Calu3 (cell line): ENCODE measurements at places on chromosomes 3 and 15. TPM values are rescaled to one million over a fixed set of nuclear protein-coding genes. Genes with fewer than 3 reads are reported as not detected.

DNA sequence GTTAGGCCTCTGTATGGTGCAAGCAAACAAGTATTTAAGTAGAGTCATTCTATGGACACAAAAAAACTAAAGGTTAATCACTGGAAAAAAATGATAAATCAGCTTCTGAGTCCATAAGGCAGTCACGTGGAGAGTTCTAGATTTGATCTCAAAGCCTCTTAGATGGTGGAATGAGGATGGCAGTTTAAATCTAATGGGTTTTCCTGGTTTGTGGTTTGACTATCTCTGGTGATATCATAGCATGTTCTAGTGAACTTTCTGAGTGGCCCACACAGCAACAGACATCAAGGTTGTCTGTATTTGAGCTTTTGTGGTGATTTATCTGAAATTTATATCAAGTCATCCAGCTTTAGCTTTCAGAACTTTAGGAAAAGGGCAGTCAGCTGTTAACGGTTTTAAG lies 52.4 kb downstream of the ILDR1 start:
- no peak overlapping the region for H3K27ac ChIP-seq
- DNase-seq, result no peak
- no peaks in the 10 kb centered on the region for H3K27me3 ChIP-seq

DNA sequence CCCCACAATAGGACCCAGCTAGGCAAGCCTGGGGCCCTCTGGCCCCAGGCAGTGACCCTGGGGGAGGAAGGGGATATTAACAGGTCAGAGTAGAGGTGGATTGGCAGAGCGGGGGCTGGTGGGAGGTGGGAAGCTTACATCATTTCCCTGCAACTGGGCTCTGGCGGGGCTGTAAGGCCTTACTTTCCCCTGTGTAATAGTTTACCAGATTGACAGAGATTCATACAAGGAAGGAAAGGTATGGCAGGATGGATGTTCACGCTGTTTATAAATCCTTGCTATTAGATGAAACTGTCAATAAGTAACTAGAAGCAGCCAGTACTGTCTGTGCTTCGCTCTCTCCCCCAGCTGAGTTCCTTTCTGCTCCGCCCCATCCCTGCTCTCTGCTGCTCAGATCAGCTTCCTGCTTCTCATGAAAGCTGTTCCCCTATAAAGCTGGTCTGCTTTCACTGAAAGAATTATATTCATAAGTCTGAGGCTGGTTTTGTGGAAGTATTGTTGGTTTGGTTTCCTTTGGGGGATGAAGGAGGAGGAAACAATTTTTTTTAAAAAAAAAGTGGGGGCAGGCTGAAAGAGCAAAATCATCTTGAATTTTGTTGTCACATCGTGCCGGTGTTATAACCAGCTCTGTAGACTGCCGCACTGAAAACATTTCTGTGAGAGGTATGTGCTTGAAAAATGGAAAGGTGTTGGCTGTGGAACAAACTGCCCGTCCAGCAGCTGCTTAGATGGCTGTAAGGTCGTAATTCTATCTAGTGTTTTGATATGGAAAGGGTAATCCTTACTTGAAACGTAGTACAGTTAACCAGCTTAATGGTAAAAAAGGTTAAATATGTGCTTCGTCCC lies 76.4 kb downstream of the BBX start:
- H3K4me1 ChIP-seq, result peaks cover 18% of the 10 kb centered on the region
- peak; percentile 35 for DNase-seq
- peak overlapping the region; percentile 69 for H3K4me3 ChIP-seq
- H3K36me3 ChIP-seq, result no peaks in the 10 kb centered on the region
- H3K27ac ChIP-seq, result peak overlapping the region; percentile 62

GRCh38 chr3:106552351-106553043 lies 683.7 kb upstream of the CBLB start:
- H3K4me3 ChIP-seq, result no peak overlapping the region
- H3K27me3 ChIP-seq, result no peaks in the 10 kb centered on the region
- no peaks in the 10 kb centered on the region for H3K36me3 ChIP-seq
- H3K27ac ChIP-seq, result no peak overlapping the region
- H3K4me1 ChIP-seq, result no peaks in the 10 kb centered on the region

DNA sequence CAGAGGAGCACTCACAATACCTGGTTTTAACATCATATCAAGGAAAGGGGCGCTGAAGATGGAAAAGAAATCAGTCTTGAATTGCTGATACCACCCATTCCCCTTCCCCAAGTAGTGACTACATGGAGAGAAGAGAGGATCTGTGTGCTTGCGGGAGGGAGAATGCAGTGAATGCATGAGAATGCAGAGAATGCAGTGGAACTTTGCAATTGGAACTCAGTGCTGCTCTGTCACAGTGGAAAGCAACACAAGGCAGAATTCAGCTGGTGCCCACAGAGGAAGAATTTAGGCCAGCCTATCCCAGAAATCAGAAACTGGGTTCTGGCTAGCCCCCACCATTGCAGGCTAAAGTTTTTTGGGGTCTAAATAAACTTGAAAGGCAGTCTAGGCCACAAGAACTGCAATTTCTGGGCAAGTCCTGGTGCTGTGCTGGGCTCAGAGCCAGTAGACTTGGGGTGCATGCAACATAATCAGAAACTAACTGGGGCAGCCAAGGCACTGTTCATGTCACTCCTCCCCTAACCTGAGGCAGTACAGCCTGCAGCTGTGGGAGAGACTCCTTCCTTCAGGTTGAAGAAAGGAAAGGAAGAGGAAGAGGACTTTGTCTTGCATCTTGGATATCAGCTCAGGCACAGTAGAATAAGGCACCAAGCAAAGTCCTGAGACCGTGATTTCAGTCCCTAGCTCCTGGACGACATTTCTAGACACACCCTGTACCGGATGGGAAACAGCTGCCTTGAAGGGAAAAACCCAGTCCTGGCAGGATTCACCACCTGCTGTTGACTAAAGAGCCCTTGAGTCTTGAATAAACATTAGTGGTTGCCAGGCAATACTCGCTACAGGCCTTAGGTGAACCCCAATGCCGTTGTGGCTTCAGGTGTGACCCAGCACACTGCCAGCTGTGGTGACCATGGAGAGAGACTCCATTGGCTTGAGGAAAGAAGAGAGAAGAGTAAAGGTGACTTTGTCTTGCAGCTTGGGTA lies 329.3 kb downstream of the TBL1XR1 start:
- DNase-seq, result peak; percentile 57
- peaks cover 3% of the 10 kb centered on the region for H3K36me3 ChIP-seq
- no peaks in the 10 kb centered on the region for H3K27me3 ChIP-seq
- H3K27ac ChIP-seq, result no peak overlapping the region
- peaks cover 18% of the 10 kb centered on the region for H3K4me1 ChIP-seq

DNA sequence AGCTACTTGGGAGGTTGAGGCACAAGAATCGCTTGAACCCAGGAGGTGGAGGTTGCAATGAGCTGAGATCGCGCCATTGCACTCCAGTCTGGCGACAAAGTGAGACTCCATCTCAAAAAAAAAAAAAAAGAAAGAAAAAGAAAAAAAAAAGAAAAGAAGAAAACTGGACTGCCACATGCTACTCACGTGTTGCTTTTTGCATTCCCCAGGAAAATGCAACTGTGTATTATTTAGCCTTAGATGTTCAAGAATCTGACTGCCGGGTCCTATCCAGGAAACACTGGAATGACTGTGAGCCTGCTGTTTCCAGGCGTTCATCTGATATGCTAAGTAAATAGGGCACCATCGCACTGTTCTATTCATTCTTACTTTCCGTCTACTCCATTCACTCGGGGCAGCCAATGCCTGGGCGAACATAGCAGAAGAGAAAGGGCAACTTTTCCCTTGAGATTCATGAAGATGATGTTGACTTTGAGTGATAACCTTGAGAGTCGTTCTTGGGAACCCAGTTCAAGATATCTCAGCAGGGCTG lies 21.4 kb downstream of the HRG start:
- H3K4me3 ChIP-seq, result no peak overlapping the region
- no peaks in the 10 kb centered on the region for H3K36me3 ChIP-seq
- no peak for DNase-seq

DNA sequence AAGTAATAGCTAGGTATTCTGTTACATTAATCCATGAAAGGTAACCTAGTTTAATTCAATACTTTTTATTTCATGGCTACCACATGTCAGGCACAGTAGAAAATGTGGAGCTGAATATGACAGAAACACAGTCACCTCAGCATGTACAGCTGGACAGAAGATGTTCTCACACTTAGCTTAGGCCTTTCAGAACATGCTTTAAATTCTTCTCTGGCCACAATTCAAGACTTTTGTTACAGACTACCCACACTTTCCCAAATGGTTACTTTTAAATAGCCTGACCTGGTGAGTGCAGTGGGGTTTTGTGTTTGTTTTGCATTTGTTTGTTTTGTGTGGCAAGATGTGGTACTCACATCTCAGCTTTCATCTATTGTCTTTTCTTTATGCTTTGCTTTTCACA lies 1079.5 kb downstream of the IGSF11 start:
- no peaks in the 10 kb centered on the region for H3K27me3 ChIP-seq
- H3K27ac ChIP-seq, result no peak overlapping the region
- no peak overlapping the region for H3K4me3 ChIP-seq
- H3K36me3 ChIP-seq, result no peaks in the 10 kb centered on the region
- DNase-seq, result no peak

DNA sequence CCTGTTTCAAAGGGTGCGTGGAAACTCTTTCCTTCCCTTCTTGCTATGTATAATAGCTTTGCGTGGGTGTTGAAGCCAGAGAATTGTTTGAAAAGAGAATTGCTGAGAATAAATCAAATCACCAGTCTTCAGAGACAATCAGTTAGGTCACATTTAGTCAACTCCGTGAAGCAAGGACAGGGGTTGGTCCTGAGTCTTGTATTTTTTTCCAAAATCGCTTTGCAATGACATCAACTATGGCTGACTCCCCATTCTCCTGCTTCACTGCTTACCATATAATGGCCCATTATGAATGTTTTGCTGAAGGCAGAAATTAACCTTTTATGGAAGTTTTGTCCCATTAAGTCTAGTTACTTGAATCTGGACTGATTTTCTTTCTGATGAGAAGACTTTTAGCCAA lies 852.8 kb downstream of the AGBL1 start:
- H3K4me1 ChIP-seq, result no peaks in the 10 kb centered on the region
- H3K36me3 ChIP-seq, result no peaks in the 10 kb centered on the region
- no peak overlapping the region for H3K27ac ChIP-seq
- no peak overlapping the region for H3K4me3 ChIP-seq

- H3K27ac ChIP-seq, result no peak overlapping the region
- no peak overlapping the region for H3K4me3 ChIP-seq
- H3K4me1 ChIP-seq, result no peaks in the 10 kb centered on the region
- H3K27me3 ChIP-seq, result peaks cover 11% of the 10 kb centered on the region
- no peaks in the 10 kb centered on the region for H3K36me3 ChIP-seq
Measured at GRCh38 chr3:121759541-121760202, 10.1 kb upstream of the GOLGB1 start.

DNA sequence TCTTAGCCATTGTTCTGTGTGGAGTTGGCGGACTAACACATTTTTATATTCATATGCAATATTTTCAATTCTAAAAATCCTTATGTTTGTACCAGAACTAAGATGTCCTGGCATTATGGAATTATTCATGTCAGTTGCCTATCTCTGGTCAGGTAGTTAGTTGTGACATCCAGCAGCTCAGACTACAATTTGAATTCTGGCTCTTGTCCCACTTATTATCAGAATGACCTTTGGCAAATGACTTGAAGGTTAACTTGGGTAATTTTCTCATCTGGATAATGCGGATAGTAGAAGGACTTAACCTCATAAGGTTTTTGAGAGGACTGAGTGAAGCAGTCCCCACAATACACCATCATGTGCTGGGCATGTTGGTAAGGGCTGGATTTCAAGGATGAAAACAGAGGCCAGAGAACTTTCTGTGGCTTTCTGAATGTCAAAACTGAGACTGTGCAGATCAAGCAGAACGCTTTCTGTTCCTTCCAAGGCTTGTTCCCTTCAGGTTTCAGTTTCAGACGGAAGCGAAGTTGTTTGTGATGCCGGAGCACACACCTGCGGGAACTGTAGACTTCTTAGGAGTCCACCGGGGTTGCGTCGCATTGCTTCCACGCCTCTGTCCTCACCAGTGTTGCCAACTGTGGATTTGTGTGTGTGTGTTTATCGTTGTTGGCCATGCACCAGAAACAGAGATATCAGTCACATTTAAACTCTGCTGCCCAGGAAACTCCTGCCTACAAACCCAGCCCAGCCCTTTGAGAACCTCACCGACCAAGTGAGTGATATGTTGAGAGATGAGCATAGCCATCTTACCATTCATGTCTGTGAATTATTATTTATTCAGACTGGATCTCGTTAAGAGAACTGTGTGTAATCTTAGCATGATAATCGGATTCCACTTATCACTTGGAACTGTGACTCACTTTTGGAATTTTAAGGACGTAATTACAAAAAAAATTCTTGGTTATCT lies 76.0 kb downstream of the PTPRG start:
- H3K27ac ChIP-seq, result no peak overlapping the region
- H3K27me3 ChIP-seq, result no peaks in the 10 kb centered on the region
- H3K36me3 ChIP-seq, result no peaks in the 10 kb centered on the region
- no peak for DNase-seq

DNA sequence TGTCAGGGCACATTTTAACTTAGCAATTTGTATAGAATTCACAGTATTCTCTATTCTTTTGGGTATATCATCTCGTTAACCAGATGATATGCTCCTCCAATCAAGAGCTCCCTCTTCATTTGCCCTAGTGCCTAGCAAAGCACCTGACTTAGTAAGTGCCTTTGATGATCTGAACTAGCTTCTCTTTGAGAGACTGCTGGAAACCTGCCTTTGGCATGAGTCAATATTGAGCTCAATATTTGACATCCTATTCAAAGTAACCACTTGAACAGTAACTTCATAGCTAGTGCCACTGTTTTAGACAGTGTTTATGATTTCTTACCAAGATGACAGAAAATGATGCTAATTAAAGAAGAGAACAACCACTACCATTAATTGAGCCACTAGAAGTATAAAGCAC lies 696.3 kb upstream of the UBE2E2 start:
- no peaks in the 10 kb centered on the region for H3K36me3 ChIP-seq
- DNase-seq, result no peak
- H3K4me1 ChIP-seq, result no peaks in the 10 kb centered on the region
- H3K27me3 ChIP-seq, result peaks cover 13% of the 10 kb centered on the region

DNA sequence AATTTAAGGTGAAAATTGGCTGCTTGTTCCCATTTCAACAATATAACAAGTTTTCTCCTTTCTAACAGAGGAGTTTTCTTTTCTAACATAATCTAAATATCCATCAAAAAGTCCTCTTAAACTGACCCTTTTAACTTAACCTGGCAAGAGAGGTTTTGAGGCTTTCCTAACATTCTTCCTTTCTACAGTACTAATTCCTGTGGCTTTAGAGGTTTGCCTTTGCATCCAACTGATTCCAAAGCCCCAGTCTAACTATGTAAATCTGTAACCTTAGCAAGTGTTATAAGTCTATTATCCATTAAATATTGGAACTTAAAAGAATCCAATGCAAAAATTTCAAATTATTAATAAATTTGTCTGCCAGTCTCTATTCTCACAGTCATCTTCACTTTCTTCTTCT lies 134.1 kb downstream of the ISL2 start:
- H3K27ac ChIP-seq, result no peak overlapping the region
- no peak overlapping the region for H3K4me3 ChIP-seq
- no peaks in the 10 kb centered on the region for H3K4me1 ChIP-seq
- DNase-seq, result no peak

Gene SI
- not detected in 2 replicates for total RNA-seq

Gene CTXN2
- total RNA-seq, result not detected in 2 replicates

Gene RASGRP1
- total RNA-seq, result 9.0 and 15.1 TPM in 2 replicates

Gene KLHL40
- not detected in 2 replicates for total RNA-seq

Gene INSYN1
- not detected in 2 replicates for total RNA-seq

Gene SAMMSON
- total RNA-seq, result not detected in 2 replicates
